Activated naive CD4-positive, alpha-beta T cell treated with Interleukin-2 at 50 U/mL for 16 hours (primary cell): ENCODE measurements at places on chromosomes 7 and 10.

GRCh38 chr7:5629941-5630340 is 151.5 kb downstream of the RNF216 start:
- peak; percentile 17 for DNase-seq

DNA sequence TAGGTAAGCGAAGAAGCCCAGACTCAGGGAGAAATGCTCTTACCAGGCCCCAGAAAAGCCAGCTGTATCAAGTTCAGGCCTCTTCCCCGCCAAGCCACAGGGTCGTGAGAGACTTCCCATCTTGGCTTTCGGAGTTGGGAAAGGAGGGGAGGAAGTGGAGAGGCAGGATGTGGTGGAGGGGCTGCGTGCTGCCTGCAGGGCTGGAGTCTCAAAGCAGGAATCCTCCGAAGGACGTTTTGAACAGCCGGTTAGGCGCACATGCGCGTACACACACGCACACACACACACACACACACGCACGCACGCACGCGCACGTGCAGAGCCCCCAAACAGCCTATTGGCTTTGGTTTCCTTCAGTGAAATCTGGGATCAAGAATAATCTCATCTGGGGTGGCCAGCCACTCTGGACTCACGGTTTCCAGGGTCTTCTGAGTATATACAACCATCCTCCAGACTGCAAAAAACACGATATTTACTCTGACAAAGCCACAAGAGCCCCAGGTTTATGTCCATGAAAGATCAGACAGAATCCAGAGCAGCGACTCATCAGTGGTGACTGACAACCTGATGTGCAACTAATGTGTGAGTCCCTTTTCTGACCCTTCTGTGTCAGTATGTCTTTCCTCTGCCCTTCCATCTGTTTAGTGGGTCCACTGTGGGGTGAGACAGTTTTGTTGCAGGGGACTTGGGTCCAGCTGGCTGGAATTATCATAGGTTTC is 115.0 kb upstream of the ZNF438 start:
- DNase-seq: no peak

- DNase-seq: no peak
Measured at GRCh38 chr7:10257438-10257837, 716.2 kb upstream of the PHF14 start.

DNA sequence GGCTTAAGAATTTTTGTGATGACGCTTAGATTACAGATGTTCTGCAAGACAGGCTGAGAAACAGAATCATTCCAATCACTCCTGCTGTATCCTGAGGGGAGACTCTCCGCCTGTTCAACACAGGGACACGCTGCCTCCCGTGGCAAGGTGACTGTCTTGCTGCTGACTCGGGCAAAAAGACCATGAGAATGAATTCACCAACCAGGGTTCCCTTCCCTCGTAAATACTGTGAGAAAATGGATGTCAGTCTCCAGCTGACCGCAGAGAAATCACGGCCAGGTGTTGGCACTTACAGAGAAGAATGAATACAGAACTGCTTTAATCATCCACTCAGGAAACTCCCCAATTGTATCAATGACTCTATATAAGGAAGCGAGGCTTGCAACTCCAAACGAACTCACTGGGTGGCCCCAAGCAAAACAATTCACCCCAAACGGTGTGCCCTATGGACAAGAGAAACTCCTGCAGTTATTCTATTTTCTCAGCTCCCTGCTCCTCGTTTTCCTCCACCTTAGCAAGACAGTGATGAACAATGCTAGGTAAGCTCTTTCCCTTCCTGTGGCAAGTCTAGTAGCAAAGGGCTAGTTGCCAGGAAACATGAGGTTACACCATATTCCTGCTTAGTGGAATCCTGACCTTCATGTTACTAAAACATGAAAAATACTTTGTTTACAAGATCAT is 22.8 kb downstream of the GNA12 start:
- DNase-seq: no peak

DNA sequence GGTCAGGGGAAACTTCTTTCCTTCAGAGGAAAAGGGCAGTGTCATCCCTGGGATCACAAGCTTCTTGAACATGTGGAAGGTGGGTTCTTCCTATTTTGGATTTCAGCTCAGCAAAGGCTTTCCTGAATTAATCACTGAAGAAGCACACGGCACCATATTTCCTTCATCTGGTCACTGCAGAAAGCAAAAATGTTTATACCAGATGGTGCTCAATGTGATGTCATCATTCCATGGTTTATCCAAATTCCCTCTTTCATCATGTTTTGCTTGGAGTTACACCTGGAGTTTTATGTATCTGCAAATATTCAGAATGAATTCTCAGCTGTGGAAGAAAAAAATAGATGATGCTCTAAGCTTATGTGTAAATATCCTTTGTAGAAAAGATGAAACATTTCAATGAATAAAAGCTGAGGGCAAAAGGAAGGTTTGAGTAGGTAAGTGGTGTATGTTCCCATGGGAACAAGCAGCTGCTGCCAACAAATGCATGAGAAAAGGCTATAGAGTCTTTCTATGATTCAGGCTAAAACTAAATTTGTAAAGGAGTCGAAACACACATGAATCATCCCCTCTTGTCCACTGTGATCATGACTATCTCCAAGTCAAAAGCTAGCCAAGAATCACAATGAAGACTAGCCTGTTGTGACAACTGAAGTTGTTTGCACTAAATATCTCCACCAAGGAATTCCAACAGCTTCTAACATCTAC is 26.9 kb upstream of the BPGM start:
- no peak for DNase-seq

GRCh38 chr7:3300221-3300650 is 816 bp upstream of the SDK1 start:
- DNase-seq: no peak

DNA sequence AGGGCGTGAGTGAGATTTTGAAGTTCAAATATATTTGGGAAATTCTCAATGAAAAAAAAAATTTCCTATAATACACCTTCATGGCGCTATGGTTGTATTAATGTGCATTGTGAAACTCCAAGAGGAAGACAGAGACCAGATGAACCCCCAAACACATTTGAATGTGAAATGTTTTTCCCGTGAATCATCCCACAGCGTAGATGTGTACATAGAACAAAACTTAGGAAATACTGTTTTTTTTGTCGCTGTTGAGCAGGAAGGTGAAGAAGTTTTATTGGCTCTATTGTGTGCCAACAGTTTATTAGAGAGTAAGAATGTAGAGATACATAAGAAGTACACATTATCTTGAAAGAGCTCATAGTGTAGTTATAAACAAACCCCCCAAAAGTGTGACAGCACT is 134.0 kb downstream of the KCND2 start:
- DNase-seq: no peak

GRCh38 chr10:31128536-31128935 is 96.9 kb upstream of the ZNF438 start:
- DNase-seq: no peak

DNA sequence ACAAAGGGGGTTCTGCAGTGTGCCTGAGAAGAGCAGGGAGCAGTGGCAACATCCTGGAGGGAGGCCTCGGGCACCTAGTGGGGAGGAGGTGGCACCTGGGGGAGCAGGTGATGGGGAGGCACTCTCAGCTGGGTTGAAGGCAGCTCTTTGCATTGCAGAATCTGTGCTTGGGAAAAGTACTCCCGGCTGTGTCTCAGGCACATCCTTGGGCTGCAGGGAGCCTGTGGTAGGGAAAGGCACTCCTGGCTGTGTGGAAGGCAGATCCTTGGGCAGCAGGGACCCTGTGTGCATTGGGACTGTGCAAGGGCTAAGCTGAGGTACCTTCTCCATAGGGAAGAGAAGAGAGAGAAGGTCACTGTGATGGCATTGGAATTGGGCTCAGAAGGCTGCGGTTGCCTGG is 52.8 kb upstream of the ANTXRL start:
- DNase-seq: peak; percentile 0

DNA sequence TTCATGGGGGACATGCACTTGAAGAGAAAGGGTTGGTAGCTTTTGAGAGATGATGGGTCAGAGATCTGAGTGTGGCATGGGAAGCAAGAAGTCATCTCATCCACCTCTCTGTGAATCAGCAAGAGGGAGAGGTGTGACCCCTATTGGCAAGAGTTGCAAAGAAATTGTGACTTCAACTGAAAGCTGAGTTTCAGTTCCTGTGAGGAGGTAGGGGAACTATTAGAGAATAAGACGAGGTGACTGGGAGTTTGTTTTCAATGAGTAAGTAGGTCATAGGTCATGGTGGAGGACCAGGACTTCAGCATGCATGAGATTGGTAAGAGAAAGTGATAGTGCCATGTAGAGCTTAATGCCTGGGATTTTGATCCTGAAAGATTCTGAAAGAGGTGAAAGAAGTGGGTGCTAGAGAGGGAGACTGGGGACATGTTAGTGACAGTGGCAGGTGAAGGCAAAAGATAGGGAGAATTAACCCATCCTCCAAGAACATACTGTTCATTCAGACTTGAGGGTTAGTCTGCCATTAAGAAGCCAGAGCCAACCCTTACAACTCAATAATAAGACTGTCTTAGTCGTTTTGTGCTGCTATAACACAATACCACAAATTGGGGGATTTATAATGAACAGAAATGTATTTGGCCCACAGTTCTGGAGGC is 75.5 kb upstream of the CAPZA2 start:
- DNase-seq: peak; percentile 5

- DNase-seq: no peak
Measured at GRCh38 chr10:43371418-43371817, at the start of gene FXYD4. Gene FXYD4, plus strand, starts transcription at chr10:43371636. Its CDS starts 2,111 bp downstream, at chr10:43373747.

DNA sequence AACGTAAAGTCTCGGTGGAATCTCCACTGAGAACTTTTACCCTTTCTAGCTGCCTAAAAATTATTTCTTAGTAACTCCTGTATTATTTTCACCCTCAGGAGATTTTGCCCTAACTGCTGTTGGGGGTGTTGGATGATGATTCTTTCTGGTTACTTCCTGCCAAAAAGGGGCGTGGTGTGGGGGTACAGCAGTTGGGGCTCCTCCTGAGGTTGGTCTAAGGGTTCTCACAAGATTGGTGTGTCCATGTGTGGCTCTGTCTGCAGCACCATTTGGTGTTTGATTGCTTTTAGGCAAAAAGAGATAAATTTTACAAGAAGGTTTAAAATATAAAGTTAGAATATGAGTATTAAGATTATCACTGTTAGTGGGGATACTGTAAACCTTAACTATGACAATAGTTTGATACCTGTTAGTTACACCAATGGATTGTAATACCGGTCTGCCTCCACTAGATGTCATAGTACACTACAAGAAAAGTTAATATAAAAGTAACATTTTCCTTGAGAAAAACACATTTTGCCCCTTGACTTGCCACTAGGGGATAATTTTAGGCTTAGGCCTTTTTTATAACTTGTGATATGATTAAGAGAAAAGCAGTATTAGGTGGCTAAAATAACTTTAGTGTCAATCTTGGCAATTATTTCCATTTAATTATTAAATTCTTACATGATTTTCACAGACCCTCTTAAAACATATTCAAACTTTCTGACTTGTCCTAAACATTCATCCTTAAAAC is 928.7 kb downstream of the IPMK start:
- no peak for DNase-seq

GRCh38 chr7:107658467-107658866 is 2.2 kb upstream of the SLC26A4 start:
- no peak for DNase-seq

DNA sequence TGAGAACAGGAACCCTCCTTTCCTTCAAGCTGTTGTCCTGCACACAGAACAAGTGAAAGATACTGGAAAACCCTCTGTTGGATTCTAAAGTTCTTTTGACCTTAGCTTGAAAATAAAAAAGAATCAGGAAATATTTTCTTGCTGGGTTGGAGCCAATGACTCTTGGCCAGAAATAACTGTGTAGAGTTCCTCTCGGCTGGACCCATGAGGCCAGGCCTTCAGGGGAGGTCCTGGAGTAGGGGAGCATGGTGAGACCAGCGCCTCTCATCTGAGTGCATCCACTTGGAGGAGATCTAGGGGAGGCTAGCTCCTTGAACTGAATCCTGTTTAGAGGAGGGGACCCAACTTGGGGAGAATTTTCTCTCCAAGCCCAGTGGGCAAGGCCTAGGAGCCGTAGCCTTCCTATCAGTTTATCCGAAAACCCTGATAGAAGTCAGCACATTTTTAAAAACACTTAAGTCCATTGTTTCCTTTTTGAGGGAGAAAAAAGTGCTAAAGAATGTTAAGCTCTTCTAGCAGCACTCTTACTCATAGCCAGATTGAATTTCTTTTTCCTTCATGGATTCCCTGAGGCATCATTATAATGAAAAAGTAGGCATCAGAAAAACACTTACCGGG is 635.7 kb upstream of the ANKRD30A start:
- DNase-seq: no peak

GRCh38 chr10:70509757-70510147 is 31.2 kb downstream of the PALD1 start:
- DNase-seq: no peak

- no peak for DNase-seq
Measured at GRCh38 chr10:29120216-29120615, 168.7 kb upstream of the LYZL1 start.

- DNase-seq: no peak
Measured at GRCh38 chr7:22043367-22043766, 97.7 kb upstream of the CDCA7L start.

DNA sequence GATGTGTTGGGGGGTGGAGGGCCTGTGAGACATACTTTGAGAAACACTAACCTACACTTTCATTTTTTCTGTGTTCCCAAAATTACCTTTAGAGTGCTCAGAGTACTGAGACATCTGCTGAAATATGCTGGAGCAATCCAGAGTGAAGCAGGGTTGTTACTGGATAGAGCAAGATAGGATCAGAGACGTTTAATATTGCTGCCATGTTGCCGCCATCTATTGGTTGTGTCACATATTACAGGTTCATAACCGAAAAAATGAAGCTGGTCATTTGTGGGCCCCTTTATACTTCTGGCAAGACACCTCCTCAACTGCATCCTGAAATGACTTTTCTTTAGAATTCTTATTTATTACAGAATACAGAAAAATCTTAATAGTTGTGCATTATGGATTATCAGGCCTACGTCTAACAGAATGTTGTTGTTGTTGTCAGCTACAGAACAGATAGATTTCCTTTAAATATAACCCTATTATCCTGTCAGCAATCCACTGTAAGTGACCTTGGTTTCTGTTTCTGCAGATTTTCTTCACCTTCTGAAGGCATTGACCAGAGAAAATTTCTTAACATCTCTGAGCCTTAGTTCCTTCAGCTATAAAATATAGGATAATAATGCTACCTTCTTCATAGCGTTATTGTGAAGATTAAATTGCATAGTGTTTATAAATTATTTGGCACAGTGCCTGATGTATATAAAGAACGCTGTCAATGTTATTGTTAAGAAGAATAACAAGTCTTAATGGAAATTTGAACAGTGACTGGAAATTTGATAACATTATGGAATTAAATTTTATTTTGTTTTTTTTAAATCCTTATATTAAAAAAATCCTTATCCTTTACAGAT is 16.2 kb upstream of the DLD start:
- DNase-seq: peak; percentile 29

DNA sequence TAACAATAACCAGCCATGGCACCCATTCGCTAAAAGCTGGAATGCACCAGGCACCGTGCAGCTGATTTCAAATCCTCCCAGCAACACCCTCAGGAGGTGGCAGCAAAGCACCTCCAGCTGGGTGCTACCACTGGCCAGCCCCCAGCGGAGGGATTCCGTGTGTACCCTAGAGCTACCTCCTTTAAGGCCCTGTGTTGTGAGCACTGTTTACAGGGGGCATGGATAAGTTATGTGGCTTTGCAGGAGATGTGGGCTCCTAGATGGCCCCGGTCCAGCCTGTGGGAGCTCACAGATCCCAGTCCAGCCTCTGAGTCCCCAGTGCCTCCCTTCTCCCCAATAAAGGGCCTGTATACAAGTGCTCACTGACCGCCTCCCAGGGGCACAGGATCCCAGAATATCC is 27.1 kb downstream of the TNRC18 start:
- DNase-seq: peak; percentile 61

- DNase-seq: no peak
Measured at GRCh38 chr7:113464096-113464855, 345.9 kb upstream of the SMIM30 start.

GRCh38 chr10:78371136-78371535 is 337.5 kb downstream of the RPS24 start:
- no peak for DNase-seq
